ENCODE measurements at places on chromosomes 12 and 14.

DNA sequence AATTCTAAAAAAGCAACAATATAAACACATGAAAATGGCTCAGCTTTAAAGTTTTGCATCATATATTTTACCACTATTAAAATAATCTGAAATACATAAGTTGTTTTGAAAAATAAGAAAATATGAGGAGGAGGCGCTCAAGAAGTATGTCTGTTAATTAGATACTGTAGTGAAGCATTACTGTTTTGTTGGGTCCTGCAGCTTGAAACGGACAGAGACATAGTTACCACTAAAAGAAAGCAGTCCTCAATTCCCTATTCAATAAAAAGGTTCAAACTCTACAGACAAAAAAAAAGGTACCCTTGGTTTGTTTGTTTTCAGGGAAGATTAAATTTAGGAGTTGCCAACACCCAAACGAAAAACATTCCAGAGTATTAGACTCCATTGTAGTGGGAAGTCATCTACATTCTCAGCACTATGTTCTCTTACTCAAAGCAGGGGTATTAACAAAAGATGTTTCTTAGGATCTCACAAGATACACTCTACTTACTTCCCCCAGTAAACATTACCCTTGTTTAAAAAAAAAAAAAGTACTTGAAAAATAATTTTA, 3.0 kb downstream of the PAWR start:
- DNase-seq = no peak

DNA sequence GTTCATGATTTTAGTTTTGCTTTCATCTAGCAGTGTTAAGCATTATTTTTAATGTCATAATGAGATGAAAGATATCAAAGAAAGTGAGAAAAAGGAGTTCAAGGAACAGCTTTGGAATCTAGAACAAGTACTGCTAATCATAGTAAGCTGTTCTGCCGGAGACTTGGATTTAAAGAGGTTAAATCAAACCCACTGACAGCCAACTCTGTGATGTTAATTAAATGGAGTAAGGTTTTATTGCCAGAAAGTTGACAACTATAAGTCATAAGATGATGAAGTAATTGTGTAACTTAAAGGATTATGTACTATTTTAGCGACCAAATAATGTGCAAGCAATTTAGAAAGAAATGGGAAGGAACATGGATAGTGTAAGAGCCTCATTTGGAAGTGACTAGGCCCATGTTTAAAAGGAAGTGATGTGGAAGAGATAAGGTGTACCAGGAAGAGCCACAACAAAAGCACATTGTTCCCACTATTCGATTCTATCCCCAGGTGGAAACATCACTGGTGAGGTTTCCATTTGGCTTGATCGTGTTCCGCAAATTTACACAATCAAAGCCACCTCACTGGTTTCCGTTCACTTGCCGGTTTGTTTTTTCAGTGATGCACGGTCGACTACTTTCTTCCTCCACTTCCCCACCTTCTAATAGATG, 388.5 kb downstream of the PAWR start:
- no peak for DNase-seq

GRCh38 chr12:100185361-100185894, 15.2 kb upstream of the ACTR6 start:
- DNase-seq = no peak

DNA sequence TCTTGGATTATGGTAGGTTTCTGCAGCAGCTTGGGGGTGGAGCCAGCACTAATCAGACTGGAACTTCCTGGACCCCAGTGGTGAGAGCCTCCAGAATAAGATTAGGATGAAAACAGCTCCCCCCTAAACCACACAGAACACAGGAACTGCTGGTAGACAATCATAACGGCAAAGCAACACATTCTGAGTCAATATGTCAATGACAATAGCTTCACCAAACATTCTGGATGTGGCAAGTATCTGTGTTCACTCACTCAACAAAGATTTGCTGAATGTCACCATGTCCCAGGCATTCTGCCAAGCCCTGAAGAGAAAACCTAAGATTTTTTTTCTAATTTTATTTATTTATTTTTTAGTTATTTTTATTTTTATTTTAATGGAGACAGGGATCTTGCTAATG, 65.2 kb downstream of the LRRC74A start:
- DNase-seq = no peak

DNA sequence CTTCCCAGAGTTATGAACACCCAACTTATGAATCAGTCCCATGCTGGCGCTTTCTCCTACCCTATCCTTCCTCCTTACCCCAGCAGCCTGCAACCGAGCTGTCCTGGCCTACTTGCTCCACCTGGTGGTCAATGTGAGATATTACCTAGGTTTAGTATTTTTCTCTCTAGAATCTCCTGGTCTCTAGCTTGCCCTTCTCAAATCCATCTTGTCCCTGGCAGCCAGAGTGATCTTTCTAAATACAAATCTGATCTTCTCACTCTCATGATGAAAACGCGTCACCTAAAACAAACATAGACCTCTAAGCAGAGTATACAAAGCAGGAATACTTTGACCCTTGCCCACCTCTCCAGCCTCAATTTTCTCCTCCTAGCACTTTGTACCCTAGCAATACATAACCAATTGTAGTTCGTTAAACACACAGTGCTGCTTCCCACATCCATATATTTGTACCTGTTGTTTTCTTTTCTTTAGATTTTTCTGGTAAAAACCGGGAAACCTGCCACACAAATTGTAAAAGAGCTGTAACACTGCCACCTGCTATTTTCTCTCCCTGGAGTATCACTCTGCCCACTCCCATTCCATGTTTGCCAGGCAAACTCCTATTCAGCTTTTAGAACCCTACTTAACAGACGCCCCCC, 20.0 kb upstream of the TCP11L2 start:
- DNase-seq = no peak

DNA sequence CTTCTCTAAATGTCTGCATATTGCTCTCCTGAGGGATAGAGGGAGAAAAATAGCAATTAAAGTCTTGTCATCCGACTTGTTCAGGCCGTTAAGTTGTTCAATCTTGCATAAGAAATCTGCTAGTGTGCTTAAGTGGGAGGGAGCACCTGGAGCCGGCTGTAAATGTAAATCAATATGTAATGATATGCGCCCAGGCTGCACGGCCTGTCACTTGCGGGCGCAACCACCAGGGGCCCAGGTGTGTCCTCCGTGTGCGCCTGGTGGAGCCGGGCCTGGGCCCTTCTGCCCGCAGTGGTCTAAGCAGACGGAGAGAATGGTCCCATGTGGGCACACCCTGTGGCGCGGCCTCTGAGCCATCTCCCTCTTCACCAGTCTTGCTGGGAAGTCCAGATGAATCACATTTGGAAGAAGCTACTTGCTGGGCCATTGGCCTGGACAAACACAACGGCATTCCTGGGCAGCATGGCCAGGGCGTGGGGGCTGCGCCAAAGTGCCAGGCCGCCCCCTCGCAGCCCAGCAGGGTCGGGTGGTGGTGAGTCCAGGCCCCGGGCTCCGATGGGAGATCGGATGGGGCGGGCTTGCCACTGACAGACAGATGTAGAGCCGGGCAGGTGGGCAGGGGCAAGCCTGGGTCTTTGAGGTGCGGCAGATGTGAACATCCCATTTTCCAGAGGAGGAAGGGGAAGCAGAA, 193.3 kb upstream of the C14orf180 start:
- DNase-seq = no peak

DNA sequence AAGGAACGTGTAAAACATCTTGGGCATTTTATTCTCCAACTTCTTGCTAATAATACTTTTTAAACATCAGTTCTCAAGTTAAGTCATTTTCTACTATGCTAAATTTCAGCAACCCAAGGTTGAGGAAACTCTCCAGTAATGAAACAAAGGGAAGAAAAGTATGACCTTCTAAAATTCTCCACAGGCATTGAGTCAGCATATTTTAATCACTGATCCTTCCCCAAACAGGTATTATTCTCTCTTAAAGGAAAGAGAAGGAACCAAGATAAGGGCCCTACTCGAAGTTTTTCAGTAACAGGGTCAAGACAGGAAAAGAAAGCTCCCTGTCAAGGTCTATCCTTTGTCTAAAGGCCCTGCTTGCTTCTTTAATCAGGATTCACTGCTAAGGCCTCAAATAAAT, 3.0 kb downstream of the KICS2 start:
- no peak for DNase-seq

DNA sequence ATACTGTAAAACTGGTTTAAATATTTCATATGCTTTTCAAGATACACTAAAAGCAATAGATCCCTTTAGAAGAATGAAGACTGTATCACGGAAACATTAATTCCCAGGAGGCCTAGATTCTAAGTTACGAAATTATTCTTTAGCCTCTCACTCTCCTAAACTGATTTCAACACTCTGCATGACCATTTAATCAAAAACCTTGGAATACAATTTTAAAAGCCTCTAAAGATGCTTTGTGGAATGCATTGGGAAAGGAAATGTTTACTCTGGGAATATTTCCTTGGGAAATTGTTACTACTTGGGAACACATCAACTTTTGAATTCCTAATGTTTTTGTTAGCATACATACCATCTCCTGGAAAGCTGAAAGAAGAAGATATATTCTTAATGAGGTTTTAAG, 255.7 kb upstream of the FAR2 start:
- DNase-seq = no peak

DNA sequence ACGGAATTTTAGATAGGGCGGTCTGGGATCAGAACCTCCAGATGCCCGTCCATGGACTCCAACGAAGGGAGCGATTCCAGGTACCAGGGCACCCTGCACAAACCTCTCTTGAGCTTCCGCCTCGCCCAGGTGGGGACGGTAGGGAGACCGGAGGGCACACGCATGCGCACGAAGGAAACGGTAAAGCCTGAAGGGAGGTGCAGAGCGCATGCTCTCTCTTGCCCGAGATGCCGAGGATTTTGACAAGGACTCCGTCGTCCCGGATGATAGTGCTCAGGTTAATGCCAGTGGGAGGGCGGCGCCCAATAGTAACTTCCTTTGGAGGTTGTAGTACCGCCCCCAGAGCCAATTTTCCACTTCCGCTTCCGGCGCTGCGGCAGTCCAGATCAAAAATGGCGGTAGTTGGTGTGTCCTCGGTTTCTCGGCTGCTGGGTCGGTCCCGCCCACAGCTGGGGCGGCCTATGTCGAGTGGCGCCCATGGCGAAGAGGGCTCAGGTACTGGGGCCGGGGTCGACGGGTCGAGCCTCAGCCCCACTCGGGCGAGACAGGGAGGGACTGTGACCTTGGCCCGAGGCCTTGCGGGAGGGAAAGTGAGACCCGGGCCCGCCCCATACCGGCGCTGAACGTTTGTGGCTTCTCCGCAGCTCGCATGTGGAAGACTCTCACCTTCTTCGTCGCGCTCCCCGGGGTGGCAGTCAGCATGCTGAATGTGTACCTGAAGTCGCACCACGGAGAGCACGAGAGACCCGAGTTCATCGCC, at the start of gene COX6A1:
Gene COX6A1, plus strand, starts transcription at position 379 of the 760 bp plus-strand sequence. Its CDS starts 14 bp downstream, at position 393.
- DNase-seq = peak; percentile 93

DNA sequence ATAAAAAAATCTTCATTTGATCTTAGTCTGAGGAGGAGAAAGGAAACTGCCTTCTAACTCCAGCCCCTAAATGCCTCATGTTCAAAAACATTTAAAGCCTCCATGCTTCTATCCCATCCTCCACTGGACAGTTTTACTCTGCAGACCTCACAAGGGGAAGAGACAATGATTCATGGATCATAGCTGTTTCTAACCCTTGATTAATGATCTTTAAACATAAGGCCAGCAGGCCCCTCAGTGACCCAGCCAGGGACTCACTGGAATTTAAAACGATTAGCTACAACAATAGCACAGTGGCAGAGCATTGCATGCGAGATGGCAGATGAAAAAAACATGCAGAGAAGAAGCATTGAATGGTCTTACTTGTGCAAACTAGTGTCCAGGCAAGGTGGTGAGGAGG, 6.0 kb downstream of the DCTN2 start:
- no peak for DNase-seq

DNA sequence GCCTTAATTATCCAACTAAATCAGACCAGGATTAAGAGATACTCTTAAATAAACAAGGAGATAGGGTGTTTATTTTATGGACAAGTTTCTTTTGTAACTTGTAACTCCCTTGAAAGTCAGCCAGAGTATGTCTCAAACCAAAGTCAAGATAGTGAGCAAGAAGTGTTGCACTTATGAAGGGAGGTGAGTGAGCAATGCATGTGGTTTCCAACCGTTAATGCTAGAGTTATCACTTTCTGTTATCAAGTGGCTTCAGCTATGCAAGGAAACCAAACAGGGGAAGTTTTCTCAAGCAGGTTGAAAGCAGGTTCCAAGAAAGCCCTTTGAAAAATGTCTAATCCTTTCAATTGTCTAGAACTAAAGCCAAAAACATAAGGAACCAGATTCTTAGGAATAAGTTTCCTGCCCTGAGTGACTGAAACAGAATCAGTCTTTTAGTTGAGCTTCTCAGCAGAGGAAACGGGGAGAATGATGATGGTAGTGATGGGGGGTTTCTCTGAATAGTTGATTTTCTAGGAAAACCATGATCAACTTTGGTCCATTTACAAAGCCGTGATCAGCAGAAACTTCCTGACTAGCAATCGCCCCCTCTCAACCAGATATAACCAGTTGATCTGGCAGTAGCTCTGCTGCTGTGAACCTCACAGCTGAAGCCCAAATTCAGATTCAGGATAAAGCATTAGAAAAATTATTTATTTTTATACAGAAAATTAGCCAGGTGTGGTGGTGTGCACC, 128.4 kb downstream of the DAD1 start:
- no peak for DNase-seq

DNA sequence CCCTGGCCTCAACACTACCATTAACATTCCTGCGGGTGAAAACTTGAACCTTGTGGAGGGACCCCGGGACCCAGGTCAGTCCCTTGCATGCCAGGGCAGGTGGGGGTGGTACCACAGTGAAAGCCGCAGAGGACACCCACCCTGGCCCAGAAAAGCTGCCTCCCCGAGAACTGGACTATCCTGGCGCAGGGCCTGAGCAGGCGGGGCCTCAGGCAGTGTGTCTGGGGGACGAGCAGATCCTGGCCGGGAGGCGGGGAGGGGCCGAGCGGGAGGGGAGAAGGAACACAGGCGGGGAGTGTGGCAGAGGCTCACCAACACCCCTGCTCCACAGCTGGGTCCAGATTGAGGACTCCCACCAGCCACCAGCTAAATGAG, 10.0 kb downstream of the AHNAK2 start:
- no peak for DNase-seq

DNA sequence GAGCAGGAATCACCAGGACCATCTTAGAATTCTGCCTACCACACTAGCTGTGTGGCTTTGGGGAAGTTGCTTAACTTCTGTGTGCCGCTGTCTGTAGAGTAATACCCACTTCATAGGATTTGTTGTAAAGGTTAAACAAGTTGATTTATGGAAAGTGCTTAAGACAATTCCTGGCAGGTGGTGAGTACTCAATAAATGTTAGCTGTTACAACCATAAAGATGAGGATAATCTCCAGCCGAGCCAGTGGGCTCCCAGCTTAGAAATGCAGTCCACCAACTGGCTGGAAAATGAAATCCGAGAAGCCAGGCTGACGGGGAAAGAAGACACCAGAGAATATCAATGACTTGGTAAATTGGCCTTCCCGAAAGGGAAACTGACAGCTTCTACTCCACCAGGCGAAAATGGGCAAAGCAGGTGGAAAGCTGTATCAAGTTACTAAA, 173.5 kb downstream of the CHST11 start:
- DNase-seq = no peak

DNA sequence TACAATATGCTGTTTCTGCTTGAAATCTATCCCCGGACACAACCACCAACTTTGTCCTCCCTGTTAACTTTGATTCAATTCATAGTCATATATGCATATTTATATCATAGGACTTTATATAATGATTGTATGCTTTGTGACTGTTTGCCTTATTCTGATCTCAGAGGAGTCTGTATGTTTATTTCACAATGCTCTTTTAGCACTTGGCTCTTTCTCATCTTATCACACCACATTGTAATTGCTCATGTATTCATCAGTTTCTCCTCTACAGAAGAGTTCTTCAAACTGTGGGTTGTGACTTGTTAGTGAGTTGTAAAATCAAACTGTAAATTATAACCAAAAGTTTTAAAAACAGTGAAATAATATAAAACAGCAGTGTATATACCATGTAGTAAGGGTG, 21.7 kb upstream of the PPM1A start:
- no peak for DNase-seq

Data from activated naive CD4-positive, alpha-beta T cell (primary cell).